A549 treated with DMSO at 1 μM for 4 hours (cell line): ENCODE measurements at places on chromosomes 3 and 15. TPM values are rescaled to one million over a fixed set of nuclear protein-coding genes. Genes with fewer than 3 reads are reported as not detected.

The MED12L gene
- 0.30 to 0.72 TPM (median 0.60 TPM) in 5 replicates for total RNA-seq

The SLC28A1 gene
- 0.08 TPM in 1 of 5 replicates, not detected in the others for total RNA-seq

The TAGLN3 gene
- not detected in 5 replicates for total RNA-seq

The CHRFAM7A gene
- total RNA-seq: 4.6 to 7.2 TPM (median 5.1 TPM) in 5 replicates

The RETNLB gene
- not detected in 5 replicates for total RNA-seq
